Stimulated activated CD8-positive, alpha-beta memory T cell treated with anti-CD3 and anti-CD28 coated beads, Interleukin-15, amount 100 ng/mL, for 24 hours (primary cell): ENCODE measurements at places on chromosomes 12 and 14.

DNA sequence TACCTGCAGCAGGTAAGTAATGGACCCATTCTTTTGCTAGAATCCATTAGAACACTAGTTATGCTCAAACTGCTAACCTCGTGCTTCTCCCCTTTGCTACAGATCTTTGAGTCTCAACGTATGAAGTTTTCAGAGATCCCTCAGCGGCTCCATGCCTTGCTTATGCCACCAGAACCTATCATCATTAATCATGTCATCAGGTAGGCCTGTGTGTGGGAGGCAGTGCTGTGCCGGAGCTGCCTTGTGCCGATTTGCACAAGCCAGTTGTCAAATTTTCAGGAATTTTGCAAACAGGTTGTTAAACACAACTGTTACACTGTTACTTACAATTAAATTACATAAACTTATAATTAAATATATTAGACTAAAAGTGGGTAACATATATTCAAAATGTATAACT, 5.2 kb downstream of the SMARCD1 start:
- no peak for DNase-seq

DNA sequence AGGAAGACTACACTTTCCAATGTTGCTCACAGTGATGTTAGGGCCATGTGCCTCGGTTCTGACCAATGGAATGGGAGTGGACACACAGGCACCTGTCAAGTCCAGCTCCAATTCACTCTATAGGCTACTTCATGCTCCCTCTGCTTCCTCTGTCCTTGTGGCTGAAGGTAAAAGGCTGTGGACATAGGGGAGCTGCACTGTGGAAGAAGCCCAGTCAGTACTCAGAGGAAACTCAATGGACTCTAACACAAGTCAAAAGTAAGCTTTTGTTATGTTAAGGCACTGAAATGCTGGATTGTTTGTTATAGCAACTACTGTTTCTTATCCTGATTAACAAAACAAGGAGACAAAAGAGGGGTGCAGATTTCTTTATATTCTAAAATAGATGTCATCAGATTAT, 278.2 kb downstream of the BCL11B start:
- DNase-seq = no peak

- DNase-seq = no peak
Measured at GRCh38 chr12:108875682-108876361, 4.1 kb upstream of the DAO start.

DNA sequence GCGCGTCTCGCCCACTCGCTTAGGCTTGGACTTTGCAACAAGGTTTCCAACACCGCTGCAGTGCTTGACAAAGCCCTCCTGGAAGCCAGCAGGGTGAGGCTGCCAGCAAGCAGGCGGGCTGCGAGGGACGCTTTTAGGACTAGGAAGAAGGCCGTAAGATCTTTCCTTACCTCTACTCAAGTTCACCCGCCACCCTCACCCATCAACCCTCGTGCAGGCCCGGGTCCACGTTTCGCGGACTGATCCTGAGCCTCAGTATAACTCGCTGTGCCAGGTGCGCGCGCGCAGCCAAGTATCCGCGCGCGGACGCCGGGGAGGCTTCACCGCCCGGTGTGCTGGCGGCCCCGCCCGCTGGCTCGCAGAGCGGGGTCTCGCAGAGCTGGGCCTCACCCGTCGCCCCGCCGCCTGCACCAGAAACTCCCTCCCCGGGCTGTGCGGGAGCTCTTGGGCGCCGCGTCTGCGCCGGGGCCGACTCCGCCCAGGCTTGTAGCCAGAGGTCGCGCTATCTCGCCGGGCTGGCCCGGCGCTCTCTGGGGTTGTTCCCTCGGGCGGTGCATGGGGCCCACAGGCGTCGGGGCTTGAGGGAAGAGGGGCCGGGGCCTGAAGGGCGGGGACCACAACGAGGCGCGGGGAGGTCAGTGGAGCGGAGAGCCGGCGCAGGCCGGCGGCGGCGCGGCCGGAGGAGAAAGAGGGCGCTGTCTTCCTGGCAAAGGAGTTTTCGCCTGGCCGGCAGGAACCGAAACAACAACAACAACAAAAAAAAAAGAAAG, 7.6 kb upstream of the SIX1 start:
- no peak for DNase-seq

- DNase-seq = no peak
Measured at GRCh38 chr12:111192647-111193046, 176.2 kb downstream of the PHETA1 start.

DNA sequence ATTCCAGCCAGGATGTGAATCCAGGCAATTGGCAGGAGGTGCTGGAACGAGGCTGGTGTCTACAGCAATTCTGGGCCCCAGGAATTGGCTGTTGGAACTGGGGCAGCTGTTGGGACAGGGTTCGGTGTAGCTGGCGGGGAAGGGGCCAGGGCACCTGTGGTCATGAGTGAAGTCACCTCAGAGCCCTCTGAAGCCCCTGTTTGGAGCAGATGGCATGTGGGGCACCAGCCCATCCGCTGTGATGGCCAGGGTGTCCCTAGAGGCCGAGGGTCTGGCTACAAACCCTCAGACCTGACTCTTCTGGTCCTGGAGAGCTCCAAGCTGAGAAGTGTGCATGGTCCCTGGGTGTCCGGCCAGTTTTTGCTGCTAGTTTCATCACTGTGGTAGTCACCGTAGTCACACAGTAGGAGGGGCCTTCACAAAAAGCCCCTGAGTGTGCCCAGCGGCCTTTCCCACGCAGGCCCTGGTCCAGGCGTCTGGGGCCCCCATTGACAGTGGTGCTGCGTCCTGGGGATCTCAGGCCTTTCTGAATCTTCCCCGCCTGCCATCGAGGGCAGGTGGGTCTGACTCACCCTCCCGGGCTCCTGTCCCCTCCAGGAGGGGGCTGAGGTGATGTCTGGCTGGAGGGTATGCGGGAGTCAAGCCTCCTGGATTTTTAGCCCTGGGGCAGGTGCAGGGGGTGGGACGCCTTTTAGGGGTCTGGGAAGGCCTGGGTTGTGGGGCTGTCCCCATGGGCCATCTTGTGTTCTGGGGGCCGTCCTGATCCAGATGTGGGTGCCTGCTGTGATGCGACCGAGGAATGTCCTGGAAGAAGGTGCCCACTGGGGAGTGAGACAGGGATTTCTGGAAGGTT, 368.0 kb downstream of the TMEM121 start:
- DNase-seq = no peak
